ENCODE measurements at places on chromosomes 2 and 18.

DNA sequence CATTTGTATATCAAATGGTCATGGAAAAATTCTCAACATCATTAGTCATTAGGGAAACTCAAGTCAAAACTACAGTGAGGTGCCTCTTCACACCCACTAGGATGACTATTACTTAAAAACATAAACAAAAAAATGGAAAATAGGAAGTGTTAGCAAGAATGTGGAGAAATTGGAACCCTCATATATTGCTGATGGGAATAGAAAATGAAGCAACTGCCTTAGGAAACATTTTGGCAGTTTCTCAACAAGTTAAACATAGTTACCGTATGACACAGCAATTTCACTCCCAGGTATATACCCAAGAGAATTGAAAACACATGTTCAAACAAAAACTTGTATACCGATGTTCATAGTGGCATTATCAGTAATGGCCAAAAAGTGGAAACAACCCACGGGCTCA, 18.1 kb upstream of the CYP26B1 start:
- no peak for DNase-seq

DNA sequence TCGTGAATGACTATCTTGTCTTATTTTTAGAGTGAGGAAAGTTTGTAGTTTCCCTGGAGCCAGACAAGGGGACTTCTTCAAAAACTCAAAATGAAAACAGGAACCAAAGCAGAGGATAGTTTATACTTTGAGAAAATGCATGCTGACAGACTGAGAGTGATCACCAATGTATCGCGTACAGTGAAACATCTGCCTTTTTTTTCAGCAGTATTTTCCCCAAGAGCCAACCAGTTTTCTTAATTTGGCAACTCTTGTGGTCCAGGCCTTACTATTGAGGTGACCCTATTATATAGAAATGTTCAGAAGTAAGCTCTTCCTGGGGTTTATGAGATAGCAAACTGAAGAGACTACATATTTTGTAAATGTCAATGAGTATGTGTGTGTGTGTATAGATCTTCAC, 153.7 kb upstream of the VRK2 start:
- no peak for DNase-seq

GRCh38 chr2:3454802-3455201, 64.5 kb downstream of the ADI1 start:
- DNase-seq, result no peak

GRCh38 chr2:231124838-231125568, at the start of gene HTR2B:
HTR2B (minus strand) TSS chr2:231125042; CDS start chr2:231123764, 1,278 bp downstream.
- DNase-seq, result peak; percentile 11

DNA sequence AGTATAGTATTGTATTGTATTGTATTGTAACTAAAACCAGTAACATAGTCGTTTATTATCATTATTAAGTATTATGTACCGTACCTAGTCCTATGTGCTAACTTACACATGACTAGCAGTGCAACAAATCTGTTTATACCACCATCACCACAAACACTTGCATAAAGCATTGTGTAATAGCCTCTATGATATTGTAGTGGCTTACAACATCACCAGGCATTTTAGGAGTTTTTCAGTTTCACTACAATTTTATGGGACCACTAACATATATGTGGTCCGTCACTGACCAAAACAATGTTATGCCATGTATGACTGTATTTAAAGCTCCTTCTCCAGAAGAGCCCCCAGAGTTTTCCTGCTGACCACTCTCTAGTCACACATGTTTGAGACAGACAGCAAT, 306.2 kb downstream of the SETBP1 start:
- DNase-seq, result no peak

GRCh38 chr2:235066490-235066889, 114.7 kb downstream of the SH3BP4 start:
- DNase-seq, result no peak
